ENCODE measurements at places on chromosomes 2 and 18.
A peak's percentile ranks its signal among the peaks of the same experiment; 100 is the strongest.

- DNase-seq = no peak
Measured at GRCh38 chr2:75194184-75194868, 5.0 kb downstream of the TACR1 start.

DNA sequence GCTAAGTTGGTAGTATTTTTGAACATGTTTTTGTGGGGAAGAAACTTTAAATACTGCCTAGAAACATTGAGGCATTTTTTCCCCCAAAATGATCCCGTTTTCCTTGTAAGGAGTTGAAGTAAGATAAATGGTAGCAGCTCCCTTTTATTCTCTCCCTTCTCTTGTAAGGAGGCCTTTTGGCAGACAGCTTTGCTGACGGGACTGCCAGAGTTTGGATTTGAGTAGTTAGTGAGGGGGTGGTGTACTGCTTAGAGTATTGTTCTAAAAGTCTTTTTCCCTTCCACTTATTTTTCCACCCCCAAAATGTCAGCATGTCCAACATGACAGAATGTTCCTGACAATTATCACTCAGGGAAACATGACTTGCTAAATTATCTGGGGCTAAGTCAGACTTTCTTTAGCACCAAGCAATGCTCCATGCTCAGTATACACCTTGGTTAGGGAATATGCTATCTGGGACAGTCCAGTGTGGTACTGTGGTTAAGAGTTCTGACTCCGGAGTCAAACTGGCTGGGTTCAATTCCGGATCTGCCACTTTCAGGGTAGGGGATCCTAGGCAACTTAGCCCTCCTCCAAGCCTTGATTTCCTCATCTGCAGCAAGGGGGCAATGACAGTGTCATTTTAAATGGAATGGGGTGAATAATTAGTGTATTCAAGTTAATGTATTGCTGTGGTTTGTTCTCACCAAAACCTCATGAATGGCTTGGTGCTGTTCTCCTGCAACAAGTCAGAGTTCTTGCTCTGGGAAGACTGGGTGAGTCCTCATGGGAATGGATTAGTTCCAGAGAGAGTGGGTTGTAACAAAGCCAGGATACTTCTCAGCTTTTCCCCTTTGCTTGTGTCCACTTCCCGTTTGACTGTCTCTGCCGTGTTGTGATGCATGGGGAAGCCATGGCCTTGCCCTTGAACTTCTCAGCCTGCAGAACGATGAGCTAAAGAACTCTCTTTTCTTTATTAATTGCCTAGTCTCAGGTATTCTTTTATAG, 116.2 kb downstream of the TANC1 start:
- DNase-seq = no peak

GRCh38 chr18:23134780-23135549, at the start of gene CABLES1:
Gene CABLES1 (plus strand): TSS chr18:23135485. CDS start chr18:23135763, 278 bp downstream.
- peak; percentile 79 for DNase-seq

GRCh38 chr2:95056044-95056443, 30.5 kb downstream of the MAL start:
- DNase-seq = no peak

DNA sequence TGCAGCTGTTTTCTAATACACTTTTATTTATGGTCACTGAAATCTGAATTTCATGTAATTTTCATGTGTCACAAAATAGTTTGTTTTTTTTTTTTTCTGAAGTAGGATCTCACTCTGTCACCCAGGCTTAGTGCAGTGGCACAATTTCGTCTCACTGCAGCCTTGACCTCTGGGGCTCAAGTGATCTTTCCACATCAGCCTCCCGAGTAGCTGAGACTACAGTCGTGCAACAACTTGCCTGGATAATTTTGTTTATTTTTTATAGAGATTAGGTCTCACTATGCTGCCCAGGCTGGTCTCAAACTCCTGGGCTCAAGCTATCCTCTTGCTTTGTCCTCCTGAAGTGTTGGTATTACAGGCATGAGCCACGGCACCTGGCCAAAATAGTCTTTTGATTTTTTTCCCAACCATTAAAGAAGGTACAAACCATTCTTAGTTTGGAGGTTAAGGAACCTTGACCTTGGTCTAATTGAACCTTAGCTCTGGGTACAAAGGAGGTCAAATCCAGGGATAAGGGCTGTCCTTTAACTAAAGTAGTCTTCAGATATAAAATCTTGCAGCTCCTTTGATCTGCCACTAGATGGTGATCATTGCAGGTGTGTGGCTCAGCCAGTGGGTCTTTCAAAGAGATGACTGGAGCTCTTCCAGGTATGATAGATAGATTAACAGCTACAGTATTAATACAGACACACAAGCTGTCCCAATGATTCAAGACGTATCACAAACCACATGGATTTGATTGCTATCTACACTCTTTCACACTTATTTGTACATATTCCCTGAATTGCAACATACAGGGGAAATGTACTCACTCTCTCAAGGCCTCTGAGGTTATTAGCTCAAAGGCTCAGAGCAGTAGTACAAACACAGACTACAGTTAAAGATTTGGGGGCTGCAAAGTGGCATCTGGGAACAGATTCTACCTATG, 4.7 kb upstream of the KRCC1 start:
- DNase-seq = peak; percentile 38

GRCh38 chr18:59737776-59738300, 40.6 kb upstream of the CCBE1 start:
- DNase-seq = no peak

DNA sequence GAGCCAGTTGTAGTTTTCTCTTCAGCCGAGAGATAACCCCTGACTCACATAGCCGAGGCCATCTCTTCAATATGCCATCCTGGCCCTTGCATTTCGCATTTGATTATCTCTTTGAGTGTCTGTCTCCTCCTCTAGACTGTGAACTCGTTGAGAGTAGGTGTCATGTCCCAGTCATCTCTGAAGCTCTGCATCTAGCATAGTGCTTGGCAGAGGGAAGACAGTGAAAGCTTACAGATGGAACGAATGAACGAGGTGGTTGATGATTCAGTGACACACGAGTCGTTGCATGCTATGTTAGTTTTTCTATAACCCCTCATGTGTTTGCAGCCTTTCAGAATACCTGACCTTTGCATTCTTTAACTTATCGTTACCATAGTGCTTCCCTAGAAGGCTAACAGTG, 59.9 kb upstream of the CYRIA start:
- DNase-seq = no peak

Measured in COR-L47 (cell line).